ENCODE measurements at places on chromosomes 4 and X.

DNA sequence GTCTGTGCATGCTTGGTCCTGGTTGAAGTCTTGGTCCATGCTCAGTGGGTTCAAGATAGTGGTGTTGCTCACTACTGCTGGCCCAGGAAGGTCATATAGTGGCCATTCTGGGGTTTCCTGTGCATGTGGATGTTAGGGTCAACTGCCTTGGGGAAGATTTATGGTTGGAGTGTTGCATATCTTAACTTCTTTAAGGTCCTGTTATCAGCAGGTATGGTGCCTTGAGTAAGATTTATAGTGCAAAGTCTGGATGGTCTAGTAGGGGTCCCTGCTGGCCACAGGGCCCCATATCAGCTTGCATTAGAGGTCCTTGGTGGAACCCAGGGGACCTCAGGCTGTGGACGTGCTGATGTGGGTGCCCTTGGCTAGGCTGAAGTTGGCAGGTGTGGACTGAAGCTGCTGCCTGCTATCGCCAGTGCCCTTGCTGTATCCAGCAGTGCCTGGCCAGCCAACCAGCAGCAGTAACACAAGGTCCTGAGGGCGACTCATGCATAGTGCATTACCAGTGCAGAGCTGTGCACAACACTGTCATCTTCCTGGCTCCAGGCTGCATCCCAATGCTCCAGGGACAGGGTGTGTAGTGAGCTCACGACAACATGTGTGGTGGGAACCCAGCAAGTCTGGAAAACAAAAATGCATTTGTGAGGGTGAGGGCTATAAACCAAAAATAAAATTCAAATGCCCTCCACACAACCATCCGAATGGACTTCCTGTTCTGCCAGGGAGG is 61.0 kb downstream of the BEX3 start:
- no peak for DNase-seq

DNA sequence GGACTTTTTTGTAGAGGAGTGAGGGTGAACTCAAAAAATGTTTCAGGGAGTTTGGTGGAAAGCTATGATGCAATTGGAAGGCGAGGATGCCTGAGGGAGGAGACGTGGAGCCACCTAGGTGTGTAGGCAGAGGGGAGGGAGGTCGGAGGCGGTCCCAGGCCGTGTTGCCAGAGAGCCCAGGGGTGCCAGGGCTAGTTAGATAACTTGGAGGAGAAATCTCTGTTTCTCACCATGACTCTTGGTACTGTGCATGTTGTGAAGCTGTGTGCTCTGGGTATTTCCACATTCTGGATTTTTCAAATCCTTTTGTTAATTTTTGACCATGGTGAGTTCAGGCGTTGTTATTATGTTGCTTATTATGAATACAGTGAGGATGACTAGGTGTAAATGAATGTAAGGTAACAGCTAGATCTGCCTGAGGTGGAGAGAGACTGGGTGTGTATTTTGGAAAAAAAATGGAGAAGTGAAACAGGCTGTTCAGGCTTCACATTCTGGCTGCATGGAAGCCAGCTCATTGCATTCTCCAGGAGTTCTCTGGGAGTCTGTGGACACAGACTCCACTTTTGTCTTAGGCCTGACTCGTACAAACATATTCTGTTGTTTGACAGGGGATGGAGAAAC is 4.5 kb downstream of the RAB9A start:
- DNase-seq, result no peak

- no peak for DNase-seq
Measured at GRCh38 chr4:88242144-88242543, 42.2 kb downstream of the PPM1K start.

DNA sequence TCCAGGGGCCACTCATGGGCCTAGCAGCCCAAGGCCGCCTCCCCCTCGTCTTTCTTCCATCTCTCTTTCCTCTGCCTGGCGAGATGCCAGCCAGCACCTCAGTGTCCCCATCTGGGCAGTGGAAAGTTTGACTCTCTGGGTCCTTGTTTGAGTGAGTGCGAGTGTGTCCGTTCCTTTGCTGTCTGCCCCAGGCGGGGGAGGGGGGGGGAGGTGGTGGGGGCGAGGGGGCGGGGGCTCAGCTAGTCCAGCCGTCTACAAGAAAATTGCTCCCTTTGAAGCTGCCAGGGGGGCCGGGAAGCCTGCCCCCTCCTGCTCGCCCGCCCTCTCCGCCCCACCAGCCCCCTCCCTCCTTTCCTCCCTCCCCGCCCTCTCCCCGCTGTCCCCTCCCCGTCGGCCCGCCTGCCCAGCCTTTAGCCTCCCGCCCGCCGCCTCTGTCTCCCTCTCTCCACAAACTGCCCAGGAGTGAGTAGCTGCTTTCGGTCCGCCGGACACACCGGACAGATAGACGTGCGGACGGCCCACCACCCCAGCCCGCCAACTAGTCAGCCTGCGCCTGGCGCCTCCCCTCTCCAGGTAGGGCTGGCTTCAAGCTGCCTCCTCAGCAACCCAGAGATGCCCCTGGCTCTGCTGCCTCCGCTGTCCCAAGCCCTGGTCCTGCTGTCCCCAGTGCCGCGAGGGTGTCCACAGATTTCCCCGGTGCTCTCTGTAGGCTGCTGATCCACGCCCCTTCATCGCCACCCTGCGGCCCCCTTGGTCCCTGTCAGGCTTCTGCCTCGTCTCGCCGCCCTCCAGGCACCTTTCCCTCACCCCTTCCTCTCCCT is at the start of gene BGN:
TSS of gene BGN (plus strand) at position 440 of the 821 bp plus-strand sequence. CDS start 9,652 bp downstream, outside the sequence.
- DNase-seq, result no peak

- no peak for DNase-seq
Measured at GRCh38 chr4:55742655-55743202, 76.9 kb upstream of the EXOC1L start.

DNA sequence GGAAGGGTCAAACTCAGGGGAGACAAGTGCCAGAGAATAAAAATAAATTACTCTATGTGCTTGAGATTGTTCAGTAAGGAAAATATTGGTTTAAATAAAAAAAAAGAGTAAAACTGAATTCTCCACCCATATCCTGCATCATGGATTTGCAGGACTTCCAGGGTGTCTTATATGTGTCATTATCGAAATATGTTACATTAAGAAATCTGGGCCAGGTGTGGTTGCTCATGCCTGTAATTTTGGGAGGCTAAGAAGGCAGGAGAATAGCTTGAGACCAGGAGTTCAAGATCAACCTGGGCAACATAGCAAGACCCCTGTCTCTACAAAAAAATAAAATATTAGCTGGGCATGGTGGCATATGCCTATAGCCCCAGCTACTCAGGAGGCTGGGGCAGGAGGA is 104.9 kb downstream of the PPP3CA start:
- DNase-seq, result no peak

GRCh38 chrX:38516196-38516774 is 45.1 kb upstream of the TSPAN7 start:
- no peak for DNase-seq

DNA sequence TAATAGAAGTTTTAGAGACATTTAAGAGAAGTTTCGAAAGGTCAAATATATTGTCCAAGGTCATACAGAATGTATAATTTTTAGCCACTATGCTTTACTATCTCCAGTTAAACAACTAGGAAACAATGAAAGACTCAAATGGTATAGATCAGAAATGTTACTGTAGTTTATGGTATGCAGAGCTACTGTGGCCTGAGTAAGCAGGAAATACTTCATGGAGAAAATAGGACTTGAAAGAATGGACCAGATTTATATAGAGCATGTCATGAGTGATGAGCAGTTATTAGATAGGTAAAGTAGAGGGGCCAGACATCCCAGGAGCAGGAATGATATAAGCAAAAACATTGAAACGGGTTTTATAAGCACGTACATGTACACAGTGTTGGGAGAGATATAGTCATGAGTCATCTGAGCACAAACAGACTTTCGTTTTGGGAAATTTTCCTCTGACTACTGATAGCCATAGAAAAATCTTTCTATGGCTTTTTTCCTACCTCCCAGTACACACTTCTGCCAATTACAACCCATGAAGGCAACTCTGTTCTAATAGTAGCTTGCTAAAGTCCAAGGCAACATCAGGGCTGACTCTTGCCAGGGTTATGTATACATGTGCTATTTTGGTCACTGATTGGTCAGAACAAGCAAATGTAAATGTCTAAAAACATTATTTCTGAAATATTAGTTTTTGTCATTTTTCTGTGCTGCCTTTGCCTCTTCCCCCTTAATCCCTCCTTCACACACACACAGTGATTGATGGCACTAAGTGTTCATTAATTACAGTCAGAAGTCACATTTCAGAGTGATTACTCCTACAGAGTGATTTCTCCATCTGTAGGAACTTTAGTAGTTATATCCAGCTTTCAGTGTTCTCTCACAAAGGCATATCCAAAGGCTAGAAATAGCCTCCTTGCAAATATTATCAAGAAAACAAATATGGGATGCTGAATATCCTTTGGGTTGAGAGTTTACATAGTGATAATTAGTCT is 198.7 kb downstream of the ENOX2 start:
- DNase-seq, result no peak
